Stimulated activated CD8-positive, alpha-beta memory T cell treated with anti-CD3 and anti-CD28 coated beads, Interleukin-7, amount 100 ng/mL, for 4 hours (primary cell): ENCODE measurements at places on chromosomes 6 and 20.

GRCh38 chr6:19805129-19805481 lies 32.1 kb upstream of the ID4 start:
- no peak for DNase-seq

DNA sequence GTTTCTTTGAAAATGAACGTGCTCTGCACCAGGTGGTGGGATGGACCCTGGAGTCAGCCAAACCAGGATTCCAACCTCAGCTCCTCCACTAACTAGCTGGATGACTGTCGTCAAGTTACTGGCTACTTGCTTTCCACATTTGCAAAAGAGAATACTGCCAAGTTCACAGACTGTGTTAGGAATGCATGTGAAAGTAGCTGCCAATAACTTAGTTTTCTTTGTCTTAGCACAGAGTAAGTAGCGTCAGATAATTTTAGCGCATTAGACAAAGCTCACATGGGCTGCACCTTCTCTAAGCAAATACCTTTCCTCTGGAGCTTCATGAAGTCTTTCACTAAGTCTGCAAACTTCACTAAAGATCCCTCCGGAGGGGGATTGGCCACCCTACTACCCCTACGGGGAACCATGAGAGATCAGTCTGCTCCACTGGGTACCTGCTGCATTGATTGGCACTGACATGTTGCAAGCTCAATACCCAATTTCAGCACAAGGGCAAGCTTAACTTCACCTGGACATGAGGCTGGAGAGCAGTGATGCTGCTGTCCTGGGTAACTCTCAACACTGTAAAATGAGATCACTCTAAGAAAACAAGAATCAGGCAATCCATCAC lies 113.9 kb downstream of the MBOAT1 start:
- no peak for DNase-seq

- no peak for DNase-seq
Measured at GRCh38 chr6:151317103-151317994, 74.0 kb downstream of the ZBTB2 start.

GRCh38 chr6:143098054-143098671 lies 37.5 kb downstream of the AIG1 start:
- DNase-seq = no peak

- no peak for DNase-seq
Measured at GRCh38 chr6:158044525-158044888, 62.8 kb downstream of the SYNJ2 start.
